ENCODE measurements at places on chromosomes 12 and 14. TPM values are rescaled to one million over a fixed set of nuclear protein-coding genes. Genes with fewer than 3 reads are reported as not detected.

- no peak for DNase-seq
- no peak overlapping the region for H3K4me3 ChIP-seq
- peaks cover 39% of the 10 kb centered on the region for H3K36me3 ChIP-seq
- peaks cover 22% of the 10 kb centered on the region for H3K4me1 ChIP-seq
- no peaks in the 10 kb centered on the region for H3K27me3 ChIP-seq
Observed at GRCh38 chr12:115968211-115968610, 309.3 kb downstream of the MED13L start.

DNA sequence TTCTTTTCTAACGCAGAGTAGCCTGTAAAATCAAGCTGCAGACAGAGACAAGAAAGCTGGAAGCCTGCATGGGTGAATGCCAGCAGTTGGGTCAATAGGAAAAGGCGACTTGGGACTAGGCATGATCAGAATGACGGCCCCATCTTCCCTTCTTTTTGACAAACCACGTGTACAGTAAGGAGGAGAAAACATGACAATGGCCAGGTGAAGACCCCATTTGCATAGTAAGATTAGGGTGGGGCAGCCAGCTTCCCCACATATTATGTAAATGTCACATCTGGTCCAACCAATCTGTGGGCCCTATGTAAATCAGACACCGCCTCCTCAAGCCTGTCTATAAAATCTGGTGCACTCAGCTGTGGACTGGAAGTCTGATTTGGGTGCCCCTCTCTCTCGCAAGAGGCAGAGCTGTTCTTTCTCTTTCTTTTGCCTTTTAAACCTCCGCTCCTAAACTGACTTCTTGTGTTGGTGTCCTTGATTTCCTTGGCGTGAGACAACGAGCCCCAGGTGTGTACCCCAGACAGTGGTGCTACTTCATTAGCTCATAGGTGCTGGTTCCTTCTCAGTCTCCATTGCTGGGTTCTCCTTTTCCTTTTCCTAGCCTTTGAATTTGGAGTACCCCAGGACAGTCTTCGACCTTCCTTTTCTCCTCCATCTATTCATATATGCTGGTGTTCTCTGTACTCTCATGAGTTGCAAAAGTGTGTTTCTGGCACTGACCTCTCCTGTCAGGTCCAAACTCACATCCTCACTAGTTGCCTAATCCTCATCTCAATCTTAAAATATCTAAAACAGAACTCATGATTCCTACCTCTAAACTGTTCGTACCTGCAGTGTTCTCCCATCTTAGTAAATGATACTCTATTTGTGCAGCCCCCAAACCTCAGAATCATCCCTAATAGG, 9.4 kb upstream of the DHRS7 start:
- H3K4me3 ChIP-seq: no peak overlapping the region
- DNase-seq: no peak
- H3K36me3 ChIP-seq: no peaks in the 10 kb centered on the region
- no peak overlapping the region for H3K27ac ChIP-seq
- peaks cover 4% of the 10 kb centered on the region for H3K4me1 ChIP-seq

The TEX52 gene
- not detected for total RNA-seq

The NEUROD4 gene
- not detected for total RNA-seq

The LRRIQ1 gene
- total RNA-seq: 0.42 TPM

Measured in thoracic aorta (tissue), 2 donors.